ENCODE measurements at places on chromosomes 13 and 19.

- DNase-seq, result no peak
Observed at GRCh38 chr13:111372651-111373425, 52.4 kb downstream of the TEX29 start.

DNA sequence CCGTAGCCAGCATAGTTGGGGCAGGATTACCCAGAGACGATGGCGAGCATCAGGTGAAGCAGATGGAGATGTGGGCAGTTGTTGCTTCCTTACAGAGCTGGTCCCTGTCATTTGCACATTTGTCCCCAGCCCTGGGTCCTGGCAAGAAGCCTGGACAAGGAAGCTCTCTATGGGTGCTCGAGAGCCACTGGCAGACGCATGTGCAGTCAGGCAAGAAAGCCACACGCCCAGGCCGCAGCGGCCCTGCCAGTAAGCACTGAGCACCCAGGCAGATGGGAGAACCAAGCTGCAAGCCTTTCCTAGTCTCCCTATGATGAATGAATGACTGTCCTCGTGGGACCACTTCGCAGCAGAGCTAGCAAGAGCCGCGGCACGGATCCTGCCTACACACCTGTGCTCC is 182.8 kb downstream of the FOXO1 start:
- no peak for DNase-seq

DNA sequence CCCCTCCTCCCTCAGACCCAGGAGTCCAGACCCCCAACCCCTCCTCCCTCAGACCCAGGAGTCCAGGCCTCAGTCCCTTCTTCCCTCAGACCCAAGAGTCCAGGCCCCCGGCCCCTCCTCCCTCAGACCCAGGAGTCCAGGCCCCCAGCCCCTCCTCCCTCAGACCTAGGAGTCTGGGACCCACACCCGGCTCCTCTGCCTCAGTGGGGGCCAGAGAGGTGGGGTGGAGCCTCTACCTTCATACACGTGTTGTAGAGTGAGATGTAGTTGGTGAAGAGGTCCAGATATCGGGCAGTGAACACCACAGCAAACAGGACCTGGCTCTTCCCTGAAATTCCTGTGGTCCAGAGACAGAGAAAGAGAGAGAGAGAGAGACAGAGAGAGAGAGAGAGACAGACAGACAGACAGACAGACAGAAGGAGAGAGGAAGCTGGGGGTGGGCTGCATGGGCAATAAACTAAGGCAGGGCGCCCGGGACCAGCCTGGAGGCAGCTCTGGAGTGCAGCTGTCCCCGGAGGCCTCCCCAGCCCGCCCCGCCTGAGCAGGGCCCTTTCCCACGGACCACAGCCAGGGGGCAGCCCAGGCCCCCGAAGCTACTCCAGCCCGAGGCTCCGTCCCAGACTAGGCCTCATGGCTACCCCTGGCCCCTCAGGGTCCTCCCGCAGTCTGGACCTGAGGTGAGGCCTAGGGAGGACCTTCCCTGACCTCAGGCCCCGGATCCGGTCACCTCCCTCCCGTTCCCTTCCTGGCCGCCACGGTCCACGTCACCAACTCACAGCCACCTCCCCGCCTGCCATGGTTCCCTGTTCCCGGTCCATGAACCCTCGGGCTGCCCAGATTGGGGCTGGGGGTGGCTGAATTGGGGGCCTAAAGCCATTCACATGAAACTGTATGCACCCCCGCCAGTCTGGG is 907 bp downstream of the KDELR1 start:
- DNase-seq, result no peak

DNA sequence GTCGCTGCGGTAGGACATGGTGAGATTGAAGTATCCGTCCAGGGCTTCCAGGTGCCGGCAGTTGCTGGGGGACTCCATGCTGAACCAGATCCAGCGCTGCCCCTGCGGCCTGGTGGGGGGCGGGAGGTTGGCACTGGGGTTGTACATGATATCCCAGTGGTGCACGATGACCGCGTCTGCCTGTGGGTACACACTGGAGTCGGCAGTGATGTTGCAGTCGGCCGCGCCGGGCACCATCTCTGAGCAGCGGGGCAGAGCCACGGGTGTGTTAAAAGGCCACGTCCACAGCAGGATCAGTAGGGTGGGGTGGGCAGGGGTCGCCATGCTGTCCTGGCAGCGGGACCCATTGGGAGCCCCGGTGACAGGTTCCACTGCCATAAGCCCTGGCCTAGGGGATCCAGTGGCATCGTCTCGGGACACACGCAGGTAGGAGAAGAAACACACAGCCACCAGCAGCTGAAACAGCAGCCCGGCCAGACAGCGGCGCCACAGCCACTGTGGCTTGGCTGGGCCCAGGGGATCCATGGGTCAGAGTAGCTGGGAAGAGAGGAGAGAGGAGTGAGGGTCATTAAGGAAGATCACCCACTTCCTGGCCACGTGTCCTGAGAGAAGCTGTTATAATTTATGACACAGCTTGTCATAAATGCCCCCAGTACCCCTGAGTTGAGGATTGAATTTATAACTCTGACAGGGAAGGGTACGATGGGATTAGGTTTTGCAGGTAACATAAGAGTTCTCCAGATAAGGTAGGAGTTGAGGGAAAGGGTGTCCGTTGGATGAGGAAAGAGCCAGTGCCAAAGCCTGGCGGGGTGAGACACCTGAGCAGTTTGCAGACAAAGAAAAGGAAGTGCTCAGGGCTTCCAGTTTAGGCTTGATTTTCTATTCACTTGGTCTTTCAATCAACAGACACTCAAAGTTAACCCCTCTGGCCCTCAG is 2.9 kb downstream of the FUT5 start:
- no peak for DNase-seq

- DNase-seq, result no peak
Observed at GRCh38 chr19:41551212-41551610, 24.8 kb upstream of the CEACAM21 start.

GRCh38 chr13:22061371-22061805 is 390.5 kb downstream of the FGF9 start:
- DNase-seq, result no peak

DNA sequence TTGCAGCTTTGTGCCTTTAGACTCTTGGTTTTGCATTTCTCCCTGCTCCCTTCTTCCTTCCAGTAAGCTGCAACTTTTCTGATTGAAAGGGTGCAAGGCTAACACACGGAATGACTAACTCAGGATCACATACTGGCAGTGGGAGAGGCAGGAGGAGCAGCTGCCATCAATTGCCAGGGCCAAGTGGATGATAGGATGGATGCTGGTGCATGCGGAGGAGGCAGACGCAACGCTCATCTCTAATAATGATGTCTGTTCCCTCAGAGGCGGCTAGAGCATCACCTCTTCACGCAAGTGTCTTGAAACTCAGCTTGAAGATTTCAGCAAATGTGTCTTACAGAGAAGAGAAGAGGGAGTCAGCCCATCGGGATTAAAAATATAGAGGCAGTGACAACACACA is 49.5 kb upstream of the TPM4 start:
- DNase-seq, result no peak

GRCh38 chr19:50173127-50173526 is 10.0 kb upstream of the IZUMO2 start:
- no peak for DNase-seq

- DNase-seq, result no peak
Observed at GRCh38 chr19:7856679-7857663, 17.2 kb downstream of the PRR36 start.

DNA sequence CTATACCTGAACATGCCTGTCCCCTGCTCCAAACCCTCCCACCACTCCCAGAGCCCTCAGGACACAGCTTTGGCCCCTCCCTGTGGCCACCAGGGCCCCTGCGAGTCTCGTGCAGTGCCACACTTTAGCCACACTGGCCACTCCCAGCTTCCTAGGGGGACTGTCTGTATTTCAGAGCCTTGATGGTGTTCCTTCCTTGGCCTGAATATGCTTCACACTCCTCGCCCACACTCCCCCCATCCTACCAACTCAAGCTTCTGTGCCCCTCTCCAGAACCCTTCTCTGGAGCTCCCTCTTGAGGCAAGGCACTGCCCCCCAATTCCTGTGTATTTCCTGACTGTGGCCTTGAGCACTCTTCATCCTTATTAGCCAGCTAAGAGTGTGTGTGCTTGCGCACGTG is 80.2 kb downstream of the DPF1 start:
- DNase-seq, result no peak

GRCh38 chr19:51689751-51690453 is 3.2 kb upstream of the SPACA6 start:
- no peak for DNase-seq

- DNase-seq, result no peak
Observed at GRCh38 chr13:100526318-100527000, 62.1 kb downstream of the GGACT start.

DNA sequence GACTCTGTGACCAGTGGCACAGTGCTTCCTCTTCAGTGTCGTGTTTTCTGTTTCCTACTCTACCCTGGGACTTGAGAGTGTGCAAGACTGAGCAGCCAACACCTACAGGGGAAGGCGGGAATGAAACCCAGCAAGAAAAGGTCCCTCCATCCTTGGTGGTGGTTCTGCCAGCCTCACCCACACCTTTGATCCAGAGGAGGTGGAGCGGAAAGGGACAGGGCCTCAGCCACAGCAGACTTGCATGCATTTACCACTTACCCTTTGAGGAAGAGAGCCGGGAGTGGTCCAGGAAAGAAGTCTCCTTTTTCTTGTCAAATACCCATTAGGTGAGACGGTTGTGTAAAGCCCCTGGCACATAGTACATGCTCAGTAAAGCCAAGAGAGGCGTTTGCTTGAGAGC is 164.8 kb upstream of the ZNF536 start:
- no peak for DNase-seq

GRCh38 chr13:78228211-78228610 is 309.6 kb upstream of the EDNRB start:
- no peak for DNase-seq

- no peak for DNase-seq
Observed at GRCh38 chr19:43755256-43755801, 567 bp upstream of the SMG9 start.

Measured in H54 (cell line).